Neural progenitor cell (in vitro differentiated cells): ENCODE measurements at places on chromosomes 12 and 14. TPM values are rescaled to one million over a fixed set of nuclear protein-coding genes. Genes with fewer than 3 reads are reported as not detected.

GRCh38 chr12:57875753-57876547, 29.4 kb upstream of the CTDSP2 start:
- no peak for DNase-seq

GRCh38 chr12:109868182-109869051, 11.9 kb downstream of the GLTP start:
- no peak for DNase-seq

DNA sequence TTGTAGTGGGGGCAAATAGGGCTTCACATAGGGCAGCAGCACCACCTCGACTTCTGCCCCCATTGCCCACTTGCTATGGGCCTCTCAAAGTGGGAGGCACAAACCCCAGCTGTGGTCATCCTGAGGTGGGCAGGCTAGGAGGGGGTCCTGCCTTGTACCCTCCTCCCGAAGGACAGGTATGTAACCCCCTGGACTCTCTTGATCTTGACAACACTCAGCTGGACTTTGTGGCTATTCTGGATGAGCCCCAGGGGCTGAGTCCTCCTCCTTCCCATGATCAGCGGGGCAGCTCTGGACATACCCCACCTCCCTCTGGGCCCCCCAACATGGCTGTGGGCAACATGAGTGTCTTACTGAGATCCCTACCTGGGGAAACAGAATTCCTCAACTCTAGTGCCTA, 8.0 kb downstream of the ARHGAP9 start:
- DNase-seq = no peak

DNA sequence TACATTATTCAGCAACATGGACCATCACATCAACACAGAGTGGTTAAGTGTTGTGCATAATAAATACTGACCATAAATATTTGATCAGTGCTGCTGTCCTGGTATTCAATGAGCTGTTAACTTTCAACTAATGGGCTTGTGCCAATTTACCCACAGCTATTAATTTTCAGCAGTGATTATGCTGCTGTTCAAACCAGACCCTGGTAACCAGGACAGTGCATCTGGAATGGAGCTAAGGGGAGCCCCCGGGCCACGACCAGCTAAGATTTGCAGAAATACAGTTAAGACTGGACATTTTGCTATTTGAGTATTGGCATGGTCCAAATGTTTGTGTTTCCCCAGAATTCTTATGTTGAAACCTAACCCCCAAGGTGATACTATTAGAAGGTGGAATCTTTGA, 180.4 kb upstream of the GZMB start:
- no peak for DNase-seq

GRCh38 chr12:127025545-127025944, 1241.4 kb upstream of the TMEM132C start:
- no peak for DNase-seq

- DNase-seq = no peak
Measured at GRCh38 chr12:119840582-119840981, 36.5 kb downstream of the CIT start.

- peak; percentile 17 for DNase-seq
Measured at GRCh38 chr14:97379091-97379531, 581.9 kb downstream of the VRK1 start.

DNA sequence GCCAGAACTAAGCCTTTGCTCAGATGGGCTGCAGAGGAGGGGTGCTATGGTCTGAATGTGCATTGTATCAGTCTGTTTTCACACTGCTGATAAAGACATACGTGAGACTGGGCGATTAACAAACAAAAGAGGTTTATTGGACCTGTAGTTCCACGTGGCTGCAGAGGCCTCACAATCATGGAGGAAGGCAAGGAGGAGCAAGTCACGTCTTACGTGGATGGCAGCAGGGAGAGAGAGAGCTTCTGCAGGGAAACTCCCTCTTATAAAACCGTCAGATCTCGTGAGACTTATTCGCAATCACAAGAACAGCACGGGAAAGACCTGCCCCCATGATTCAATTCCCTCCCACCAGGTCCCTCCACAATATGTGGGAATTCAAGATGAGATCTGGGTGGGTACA, 3.8 kb upstream of the BRF1 start:
- DNase-seq = no peak

- no peak for DNase-seq
Measured at GRCh38 chr12:75599061-75599460, 87.7 kb upstream of the KRR1 start.

SLCO1C1 gene
- not detected in 2 replicates for total RNA-seq

LUM gene
- 0.19 TPM in 1 of 2 replicates, not detected in the other for total RNA-seq
